Right renal cortex interstitium (tissue), 3 donors: ENCODE measurements at places on chromosomes 5 and 9. TPM values are rescaled to one million over a fixed set of nuclear protein-coding genes. Genes with fewer than 3 reads are reported as not detected.

Gene DPYSL3
- 35.1 TPM for polyA plus RNA-seq

Gene BARHL1
- polyA plus RNA-seq = not detected

Gene LAMC3
- 29.3 TPM for polyA plus RNA-seq

Gene PAEP
- 0.28 TPM for polyA plus RNA-seq

DNA sequence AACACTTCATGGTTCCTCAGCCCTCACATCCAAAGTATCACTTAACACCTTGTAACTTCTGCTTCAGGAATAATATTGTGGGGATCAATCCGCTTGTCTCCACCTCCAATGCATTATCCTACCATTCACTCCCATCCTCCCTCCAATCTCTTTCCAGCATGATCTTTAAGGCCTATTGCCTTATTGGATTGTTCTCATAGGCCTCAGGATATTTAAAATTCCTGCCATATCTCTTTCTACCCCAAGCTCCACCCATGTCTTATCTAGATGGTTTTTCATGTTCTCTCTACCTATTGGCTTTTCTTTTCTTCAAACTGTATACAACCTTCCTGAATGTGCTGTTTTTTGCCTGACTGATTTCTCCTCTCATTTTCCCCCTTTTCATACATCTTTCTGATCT lies 7.2 kb downstream of the KDM4C start:
- no peak for DNase-seq
